Stimulated activated CD4-positive, alpha-beta T cell treated with anti-CD3 and anti-CD28 coated beads, Interleukin-2, amount 100 ng/mL, for 48 hours (primary cell): ENCODE measurements at places on chromosomes 16 and 17.

DNA sequence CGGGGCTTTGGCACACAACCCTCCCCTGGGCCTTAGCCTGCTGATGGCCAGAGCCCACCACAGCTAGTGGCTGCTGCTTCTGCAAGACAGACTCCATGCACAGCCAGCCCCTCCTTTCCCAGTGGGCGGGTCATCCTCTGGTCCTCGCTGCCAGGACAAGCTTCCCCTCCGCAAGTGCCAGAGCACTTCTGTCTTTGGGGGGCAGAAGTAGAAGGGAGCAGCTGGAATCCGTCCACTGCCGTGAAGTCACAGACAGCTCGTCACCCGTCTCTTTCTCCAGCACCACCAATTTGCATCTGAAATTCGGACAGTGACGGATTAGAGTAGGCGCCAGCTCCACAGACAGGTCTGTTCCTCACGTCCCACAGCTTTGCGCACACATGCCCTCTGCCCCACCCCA is 31.3 kb upstream of the NAT9 start:
- DNase-seq, result no peak

DNA sequence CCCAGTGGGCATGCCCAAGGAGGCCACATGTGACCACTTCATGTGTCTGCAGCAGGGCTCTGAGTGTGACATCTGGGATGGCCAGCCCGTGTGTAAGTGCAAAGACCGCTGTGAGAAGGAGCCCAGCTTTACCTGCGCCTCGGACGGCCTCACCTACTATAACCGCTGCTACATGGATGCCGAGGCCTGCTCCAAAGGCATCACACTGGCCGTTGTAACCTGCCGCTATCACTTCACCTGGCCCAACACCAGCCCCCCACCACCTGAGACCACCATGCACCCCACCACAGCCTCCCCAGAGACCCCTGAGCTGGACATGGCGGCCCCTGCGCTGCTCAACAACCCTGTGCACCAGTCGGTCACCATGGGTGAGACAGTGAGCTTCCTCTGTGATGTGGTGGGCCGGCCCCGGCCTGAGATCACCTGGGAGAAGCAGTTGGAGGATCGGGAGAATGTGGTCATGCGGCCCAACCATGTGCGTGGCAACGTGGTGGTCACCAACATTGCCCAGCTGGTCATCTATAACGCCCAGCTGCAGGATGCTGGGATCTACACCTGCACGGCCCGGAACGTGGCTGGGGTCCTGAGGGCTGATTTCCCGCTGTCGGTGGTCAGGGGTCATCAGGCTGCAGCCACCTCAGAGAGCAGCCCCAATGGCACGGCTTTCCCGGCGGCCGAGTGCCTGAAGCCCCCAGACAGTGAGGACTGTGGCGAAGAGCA is 4.4 kb downstream of the WFIKKN2 start:
- no peak for DNase-seq

DNA sequence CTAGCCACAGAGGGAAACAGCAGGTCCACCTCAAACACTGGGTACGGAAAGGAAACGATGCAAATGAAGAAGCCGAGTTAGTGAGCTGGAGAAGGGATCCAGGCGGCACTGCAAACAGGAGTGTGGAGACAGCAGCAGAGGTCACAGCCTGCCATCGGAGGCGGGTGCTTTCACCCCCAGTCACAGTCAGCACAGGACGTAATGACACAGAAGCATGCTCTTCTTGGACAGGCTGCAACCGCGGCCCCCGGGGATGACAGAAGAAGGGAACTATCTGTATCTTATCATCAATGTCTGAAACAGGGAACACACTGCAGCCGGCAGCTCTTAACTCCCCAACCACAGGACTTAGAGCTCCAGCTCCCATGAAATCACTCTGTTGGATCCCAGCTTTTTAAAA is 16.1 kb upstream of the SLC38A8 start:
- no peak for DNase-seq

DNA sequence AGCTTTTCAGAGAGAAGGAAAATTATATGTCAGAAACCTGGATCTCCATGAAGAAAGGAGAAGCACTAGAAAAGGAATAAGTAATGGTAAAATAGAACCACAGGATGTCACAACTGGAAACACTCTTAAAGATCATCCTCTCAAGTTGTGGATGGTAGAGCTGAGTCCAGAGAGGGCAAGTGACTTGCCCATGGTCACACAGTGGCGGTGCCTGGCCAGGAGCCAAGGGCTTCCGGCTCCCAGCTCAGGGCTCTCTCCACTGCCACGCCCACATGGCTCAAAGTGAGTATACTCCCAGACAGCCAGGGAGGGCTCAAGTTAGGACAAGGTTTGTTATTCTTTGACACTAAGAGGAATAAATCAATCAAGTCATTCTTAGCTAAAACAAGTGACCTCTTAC is 159.8 kb downstream of the COPRS start:
- DNase-seq, result no peak

DNA sequence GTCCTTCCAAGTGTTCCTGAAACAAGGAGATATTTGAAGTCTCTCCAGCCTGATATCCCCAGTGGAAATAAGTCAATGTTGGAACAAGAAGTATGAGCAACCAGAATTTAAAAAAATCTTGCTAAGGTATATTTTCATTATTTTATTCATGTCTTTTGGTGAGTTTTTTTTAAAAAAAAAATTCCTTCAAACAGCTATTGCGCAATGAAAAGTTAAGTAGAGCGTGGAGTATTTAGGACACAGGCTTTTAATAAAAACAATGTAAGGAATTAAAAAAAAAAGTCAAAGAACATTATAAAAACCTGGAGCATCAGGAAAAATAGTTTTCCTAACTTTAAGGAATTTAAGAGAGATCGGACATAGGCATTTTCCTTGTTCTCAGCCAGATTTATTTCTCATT is 940.4 kb downstream of the KCNJ2 start:
- DNase-seq, result no peak

- no peak for DNase-seq
Measured at GRCh38 chr17:81049973-81050551, 15.1 kb downstream of the BAIAP2 start.

DNA sequence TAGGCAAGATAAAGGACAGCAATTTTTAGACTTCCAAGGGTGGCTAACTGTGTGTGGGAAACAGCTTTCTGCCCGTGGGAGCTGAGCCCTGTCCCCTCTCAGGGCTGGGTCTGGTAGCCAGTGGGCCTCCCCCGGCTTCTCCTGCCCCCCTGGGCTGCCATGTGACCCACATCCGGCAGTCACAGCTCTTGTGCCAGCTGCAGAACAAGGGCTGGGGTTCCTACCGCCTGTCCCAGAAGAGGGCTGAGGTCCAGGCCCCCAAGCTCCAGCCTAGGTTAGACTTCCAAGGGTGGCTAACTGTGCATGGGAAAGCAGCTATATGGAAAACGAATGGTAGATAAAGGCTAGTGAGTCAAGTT is 6.1 kb downstream of the GAST start:
- no peak for DNase-seq

DNA sequence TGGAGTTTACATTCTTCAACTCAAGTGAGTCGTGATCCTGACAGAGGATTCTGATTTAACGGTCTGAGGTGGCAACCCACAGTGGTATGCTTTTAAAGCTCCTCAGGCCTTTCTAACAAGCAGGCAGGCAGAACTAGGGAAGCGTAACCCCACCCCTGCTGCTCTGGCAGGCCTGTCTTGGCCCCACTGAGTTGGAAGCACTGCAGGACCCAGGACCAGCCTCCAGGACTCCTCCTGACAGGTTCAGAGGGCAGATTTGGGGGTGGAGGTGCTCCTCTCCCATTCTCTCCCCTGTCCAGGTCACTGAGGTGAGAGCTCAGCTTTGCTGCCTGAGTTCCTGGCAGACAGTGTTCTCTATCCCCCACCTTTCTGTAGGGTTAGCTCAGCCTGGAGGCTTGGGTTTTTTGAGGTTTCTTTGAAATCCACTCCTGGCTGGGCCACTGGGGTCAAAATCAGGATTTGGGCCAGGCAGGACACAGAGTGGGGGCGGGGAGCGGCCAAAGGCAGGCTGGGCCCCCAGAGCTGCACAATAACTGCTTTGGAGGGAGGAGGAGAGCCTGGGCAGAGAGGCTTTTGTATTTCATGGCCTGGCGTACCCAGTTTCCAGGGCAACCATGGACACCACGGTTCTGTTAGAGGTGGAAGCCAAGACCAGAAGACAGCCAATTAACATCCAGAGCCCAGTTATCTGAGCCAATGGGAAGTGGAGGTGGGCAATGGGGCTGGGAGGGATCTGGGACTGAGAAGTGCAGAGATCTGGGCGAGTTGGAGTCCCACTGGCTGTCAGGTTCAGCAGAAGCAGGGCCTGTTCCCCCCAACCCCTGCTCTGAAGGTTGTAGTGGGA is 9.5 kb downstream of the MRPL27 start:
- no peak for DNase-seq

DNA sequence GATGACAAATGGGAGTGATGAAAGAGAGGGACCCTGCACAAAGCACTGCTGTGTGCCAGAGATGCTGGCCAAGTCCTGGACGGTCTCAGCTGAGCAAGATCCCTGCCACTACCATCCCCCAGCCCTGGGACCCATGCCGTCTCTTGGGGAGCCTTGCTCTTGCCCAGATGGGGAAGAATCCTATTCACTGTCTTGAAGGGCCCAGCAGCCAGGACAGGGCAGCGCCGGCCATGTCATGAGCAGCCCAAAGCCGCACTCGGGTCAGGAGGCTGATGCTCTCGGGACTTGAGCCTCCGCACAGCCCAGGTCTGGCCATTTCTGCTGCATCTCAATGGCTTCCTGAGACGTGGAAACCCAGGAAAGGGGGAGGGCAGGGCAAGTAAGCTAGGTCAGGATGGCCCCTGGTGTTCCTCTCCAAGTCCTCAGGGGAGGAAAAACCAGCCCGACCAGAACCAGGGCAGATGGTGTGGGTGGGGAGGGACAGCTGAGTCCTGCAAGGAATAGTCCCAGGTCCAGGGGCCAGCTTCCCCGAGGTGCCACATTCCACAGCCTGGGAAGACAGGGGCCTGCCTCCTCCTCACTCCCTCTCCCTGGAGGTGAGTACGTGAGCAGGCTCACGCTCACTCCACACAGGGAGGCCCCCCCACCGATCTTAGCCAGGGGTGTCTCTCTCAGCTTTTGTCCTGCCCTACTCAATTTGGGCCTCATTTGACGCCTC is 7.8 kb upstream of the KRT19 start:
- no peak for DNase-seq

- no peak for DNase-seq
Measured at GRCh38 chr17:28326114-28326513, 7.1 kb downstream of the TMEM97 start.

DNA sequence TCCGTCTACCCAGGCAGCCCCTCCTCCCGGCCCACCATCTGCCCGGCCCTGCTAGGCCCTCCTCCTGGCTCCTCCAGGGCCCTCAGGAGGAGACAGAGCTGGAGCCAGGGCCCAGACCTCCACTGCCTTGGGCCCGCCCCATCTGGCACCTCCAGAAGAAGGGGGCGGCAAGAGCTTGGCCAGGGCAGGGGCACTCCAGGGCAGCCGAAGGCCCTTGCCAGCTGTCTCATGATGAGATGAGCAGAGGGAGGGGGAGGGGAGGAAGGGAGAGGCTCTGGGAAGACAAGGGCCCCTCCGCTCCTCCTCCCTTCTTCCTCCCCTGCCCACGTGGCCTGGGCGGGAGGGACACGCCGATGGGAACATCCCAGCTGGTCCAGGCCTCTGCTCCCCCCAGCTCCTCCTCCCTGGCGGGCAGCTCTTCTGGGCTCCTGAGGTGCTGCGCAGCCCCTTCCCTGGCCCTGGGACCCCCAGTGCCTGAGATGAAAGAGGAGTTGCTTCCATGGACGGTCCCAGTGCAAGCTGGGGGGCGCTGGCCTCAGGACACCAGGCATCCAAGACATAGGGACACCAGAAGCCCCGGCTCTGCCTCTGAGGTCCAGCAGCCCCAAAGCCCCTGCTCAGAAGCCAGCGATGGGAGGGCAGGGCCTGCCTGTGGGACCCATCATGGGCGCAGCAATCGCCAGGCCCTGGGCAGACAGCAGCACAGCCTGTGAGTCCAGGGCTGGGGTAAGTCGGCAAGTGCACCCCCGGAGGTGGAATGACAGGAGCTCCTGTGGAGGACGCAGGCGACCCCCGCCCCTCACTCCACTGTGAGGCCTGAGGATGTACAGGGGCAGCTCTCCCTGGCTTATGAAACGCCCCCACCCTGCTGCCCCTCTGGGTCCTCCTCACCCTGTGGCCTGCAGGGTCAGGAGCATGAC is 23.6 kb upstream of the ENPP7 start:
- DNase-seq, result no peak

DNA sequence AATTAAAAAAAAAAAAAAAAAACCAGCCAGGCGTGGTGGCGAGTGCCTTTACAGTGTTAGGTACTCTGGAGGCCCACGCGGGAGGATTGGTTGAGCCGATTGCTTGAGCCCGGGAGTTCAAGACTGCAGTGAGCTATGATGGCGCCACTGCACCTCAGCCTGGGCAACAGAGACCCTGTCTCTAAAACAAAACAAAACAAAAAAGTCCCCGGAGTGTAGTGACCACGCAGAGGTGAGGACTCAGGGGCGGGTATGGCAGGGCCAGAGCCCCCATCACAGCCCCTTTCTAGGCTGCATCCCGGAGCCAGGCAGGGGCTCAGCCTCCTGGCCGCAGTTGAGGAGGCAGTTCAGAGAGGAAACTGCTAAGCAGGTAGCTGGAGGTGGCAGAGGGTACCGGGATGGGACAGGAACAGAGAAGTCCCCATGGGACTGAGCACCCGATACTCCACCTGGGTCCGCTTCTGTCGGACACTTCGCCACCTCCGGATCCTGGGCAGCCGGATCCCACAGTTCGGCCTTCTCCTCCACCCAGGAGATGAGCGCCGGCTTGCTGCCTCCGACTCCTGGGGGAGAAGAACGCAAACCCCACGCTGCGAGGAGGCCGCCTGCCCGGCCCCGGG is 800 bp downstream of the ZNF747 start:
- DNase-seq, result no peak

DNA sequence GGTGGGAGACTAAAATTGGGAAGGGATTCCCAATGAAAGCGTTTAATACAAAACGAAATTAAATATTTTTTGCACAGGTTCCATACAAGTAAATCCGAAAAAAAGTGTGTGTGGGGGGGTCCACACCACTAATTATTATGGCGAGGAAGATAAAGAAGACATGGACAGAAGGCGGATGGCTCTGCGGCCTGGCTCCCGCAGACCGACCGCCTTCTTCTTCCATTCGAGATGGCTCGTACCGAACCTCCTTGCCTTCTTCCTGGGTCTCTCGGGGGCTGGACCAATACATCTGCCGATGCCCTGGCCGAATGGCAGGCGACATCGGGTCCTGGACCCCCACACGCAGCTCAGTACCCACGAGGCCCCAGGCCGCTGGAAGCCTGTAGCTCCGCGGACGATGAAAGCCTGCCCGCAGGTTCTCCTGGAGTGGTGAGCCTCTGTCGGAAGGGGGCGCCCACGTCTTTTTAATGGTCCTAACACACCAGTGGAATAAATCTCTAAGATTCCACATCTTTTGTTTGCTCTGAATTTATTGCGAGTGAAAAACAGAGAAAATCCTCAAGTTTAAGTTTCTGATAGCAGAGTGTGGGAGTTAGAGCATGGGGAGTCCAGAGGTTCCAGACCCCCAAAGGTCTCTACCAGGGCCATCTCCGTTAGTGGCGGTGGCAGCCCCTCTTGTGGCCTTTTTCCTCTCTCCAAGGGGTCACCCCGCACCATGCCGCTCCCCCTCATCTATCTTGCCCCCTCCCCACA is 1.4 kb downstream of the PRAC2 start:
- DNase-seq, result peak; percentile 83

- no peak for DNase-seq
Measured at GRCh38 chr17:15456972-15457722, 10.3 kb downstream of the CDRT4 start.

GRCh38 chr17:36205637-36206485 is 5.0 kb upstream of the CCL4L2 start:
- DNase-seq, result no peak

GRCh38 chr16:12788758-12789157 is 14.9 kb downstream of the CPPED1 start:
- DNase-seq, result no peak
